HT-29 (cell line): ENCODE measurements at places on chromosomes 16 and 17.

- DNase-seq, result no peak
Measured at GRCh38 chr17:73815474-73815873, 171.2 kb upstream of the SDK2 start.

DNA sequence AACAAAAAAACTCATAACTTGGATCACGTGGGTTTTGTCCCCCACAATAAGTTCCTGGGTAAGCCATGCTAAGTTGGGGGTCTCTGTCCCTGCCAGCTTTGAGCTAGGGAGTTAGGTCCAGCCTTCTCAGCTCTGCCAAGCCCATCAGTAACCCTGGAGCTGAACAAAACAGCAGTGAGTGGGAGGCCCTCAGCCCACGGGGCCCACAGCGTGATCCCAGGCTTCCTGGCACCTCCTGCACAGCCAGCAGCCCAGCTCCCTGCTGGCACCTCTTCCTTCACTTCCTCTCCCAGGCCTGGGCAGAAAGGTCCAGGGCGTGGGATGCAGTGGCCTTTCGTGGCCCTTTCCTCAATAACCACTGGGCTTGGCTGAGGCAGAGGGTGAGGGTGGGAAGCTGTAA is 35.5 kb upstream of the CDC42EP4 start:
- no peak for DNase-seq

- no peak for DNase-seq
Measured at GRCh38 chr17:65918500-65918899, 273.4 kb downstream of the CEP112 start.

- DNase-seq, result no peak
Measured at GRCh38 chr16:84973776-84974523, 37.4 kb downstream of the ZDHHC7 start.

DNA sequence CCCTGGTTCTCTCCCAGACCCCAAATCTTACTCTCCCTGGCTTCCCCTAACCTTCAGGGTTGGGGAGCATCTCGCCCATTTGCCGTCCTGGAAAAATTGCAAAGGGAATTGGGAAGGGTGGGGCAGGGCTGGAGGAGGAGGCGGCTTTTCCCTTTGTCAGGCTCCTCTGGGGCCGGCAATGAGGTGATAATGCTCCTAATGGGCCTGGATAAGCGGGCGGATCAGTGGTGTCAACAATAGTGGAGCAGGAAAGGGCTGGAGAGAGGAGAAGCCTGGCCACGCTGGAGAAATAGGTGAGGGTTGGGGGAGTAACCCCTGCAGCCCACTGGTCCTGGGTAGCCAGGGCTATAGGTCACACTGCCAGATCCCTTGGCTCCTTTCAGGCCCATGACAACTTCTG is 12.3 kb downstream of the SCN4A start:
- no peak for DNase-seq

GRCh38 chr17:55265311-55266021 is 706 bp downstream of the HLF start:
- no peak for DNase-seq

GRCh38 chr16:2834968-2835367 is 4.9 kb downstream of the ZG16B start:
- DNase-seq, result no peak

- DNase-seq, result peak; percentile 87
Measured at GRCh38 chr16:48409839-48410632, 24.8 kb upstream of the SIAH1 start.

DNA sequence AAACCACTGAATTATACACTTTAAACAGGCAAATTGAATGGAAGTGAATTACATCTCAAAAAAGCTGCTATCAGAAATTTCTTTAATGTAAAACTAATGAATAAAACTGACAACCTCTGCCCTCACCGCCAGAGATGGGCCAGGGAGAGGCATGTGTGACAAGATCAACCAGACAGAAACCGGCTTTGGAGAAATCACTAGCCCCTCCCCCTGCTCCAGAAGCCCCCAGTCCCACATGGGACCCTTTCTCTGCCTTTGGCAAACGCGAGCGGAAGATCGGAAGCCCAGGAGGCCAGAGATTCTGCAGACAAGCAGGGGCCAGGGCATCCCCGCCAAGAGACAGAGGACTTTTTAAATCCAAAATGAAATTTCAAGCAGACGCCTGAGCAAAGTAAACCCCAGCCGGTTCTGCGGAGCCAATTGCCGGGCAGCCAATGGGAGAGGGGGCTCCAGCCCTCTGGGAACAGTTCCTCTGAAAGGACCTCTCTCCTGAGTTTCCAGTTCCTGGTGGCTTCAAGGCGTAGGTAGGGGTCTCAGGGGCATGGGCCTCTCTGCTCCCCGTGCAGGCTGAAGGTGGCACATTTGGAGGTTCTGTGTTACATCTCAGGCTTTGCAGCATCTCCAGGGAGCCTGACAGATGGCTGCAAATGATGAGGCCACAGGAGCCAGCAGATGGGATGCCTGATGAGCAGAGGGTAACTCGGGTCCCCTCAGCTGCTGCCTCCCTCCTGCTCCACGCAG is 118.1 kb downstream of the GSG1L start:
- DNase-seq, result no peak

DNA sequence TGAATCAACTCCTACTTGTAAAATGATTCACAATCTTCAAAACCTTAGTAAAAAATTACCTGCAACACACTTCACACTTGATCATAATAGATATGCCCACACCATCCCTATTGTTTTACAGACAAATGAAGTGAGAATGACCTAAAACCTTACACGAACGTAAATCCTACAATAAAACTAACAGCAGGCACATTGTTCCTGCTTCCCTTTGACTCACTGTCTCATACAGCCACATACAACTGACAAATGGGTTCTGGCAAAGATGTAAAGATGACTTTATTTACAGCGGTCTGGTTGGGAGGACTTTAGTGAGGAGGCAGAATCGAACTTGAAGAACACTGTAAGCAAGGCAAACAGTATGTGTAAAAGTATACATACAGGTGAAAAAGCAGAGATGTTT is 188.7 kb downstream of the MYO1D start:
- no peak for DNase-seq
